ENCODE measurements at places on chromosomes 7 and 10. TPM values are rescaled to one million over a fixed set of nuclear protein-coding genes. Genes with fewer than 3 reads are reported as not detected.

The CYP3A5 gene
- not detected for total RNA-seq

The ARHGEF35 gene
- 2.6 TPM for total RNA-seq

The VAX1 gene
- total RNA-seq, result not detected

The HOXA5 gene
- not detected for total RNA-seq

The ANKRD30A gene
- not detected for total RNA-seq

The CYP3A4 gene
- not detected for total RNA-seq

The PON1 gene
- total RNA-seq, result 0.46 TPM

The VSTM4 gene
- 0.18 TPM for total RNA-seq

The SUN3 gene
- not detected for total RNA-seq

DNA sequence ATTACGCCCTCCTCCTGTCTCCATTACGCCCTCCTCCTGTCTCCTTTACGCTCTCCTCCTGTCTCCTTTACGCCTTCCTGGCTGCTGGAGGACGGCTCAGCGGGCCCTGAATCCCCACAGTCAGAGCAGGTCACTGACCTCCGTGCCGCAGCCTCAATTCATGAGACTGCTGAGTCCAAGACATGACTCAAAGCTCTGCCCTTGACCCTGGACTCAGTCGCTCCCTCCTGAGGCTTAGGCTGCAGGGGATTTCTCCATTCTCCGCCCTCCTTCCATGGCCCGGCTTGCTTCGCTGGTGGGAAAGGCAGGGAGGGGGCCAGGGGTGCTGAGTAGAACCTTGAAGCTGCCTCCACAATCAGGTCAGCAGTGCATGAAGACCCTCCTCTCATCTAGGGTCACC, 21.0 kb upstream of the FOXL3 start:
- no peak for DNase-seq

GRCh38 chr7:64494912-64495461, 67.9 kb downstream of the ZNF680 start:
- DNase-seq, result no peak

GRCh38 chr10:84012831-84013458, 126.4 kb upstream of the GHITM start:
- DNase-seq, result no peak

- no peak for DNase-seq
These were observed 49.3 kb upstream of the AFAP1L2 start for GRCh38 chr10:114453576-114453975.

GRCh38 chr7:95772298-95772770, at the start of gene DYNC1I1:
TSS of gene DYNC1I1 (plus strand) at chr7:95772554. CDS start at chr7:95804730, 32,176 bp downstream.
- peak; percentile 5 for DNase-seq

GRCh38 chr10:129442866-129443265, 24.2 kb upstream of the MGMT start:
- no peak for DNase-seq

DNA sequence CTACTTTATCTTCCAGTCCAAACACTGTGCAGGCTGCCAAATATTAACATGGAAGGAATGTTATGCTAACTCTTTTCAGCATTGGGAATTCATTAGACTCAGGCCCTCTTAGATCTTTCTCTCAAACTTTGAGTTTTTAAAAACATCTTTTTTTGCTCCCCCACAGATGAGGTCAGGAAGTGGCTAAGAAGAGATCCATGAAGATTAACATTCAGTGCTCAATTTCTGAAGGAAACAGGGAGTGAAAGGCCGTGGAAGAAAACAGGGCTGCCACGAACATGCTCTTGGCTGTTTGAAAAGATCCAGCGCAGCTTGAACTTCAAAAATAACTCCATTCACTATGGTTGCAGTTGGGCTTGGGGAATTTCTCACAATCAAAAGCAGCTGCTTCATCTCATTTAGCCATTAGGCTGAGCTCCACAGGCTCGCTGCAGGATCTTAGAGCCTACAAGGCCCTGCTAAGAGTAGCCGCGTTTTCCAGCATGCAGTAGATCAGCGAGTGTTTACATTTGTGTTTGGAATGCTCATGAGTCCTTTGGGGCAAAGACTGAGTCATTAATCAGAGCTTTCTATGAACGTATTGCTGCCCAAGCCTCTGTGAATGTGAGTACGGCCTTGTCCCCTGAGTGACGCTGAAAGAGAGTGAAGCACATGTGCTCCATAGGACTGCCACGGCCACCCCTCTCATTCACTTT, 41.2 kb upstream of the TNS3 start:
- DNase-seq, result no peak

GRCh38 chr10:46541017-46541661, 15.3 kb downstream of the GPRIN2 start:
- DNase-seq, result peak; percentile 4

- DNase-seq, result no peak
These were observed 1377.4 kb downstream of the XPNPEP1 start for GRCh38 chr10:108545921-108546320.

DNA sequence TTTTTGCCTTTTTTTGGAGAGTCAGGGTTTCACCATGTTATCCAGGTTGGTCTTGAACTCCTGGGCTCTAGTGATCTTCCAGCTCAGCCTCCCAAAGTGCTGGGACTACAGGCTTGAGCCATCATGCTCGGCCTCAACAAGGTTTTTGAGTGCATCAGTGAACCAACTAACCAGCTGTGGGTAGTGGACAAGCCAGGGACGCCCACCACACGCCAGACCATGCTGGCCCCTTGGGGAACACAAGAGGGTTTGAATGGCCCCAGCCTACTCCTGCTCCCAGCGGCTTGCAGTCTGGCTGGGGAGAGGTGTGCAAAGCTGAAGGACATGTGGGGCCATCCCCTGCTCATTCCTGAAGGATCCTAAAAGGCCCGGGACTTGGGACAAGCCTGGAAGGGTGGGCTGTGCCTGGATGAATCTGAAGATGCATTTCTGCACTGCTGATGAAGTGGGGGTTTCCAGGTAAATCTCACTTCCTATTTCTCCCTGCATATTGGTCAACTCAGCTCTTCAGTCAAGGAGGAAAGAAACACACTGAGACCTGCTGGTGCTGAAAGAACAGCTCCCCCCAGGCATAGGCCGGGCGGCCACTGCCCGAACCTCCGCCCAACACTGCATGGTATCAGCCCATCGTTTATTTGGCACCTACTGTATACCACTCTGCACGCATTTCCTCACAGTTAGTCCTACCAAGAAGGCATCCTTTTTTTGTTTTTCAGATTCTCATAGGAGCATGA, 6.9 kb downstream of the MMD2 start:
- DNase-seq, result no peak

GRCh38 chr7:27897441-27897847, 157.5 kb downstream of the TAX1BP1 start:
- DNase-seq, result no peak

DNA sequence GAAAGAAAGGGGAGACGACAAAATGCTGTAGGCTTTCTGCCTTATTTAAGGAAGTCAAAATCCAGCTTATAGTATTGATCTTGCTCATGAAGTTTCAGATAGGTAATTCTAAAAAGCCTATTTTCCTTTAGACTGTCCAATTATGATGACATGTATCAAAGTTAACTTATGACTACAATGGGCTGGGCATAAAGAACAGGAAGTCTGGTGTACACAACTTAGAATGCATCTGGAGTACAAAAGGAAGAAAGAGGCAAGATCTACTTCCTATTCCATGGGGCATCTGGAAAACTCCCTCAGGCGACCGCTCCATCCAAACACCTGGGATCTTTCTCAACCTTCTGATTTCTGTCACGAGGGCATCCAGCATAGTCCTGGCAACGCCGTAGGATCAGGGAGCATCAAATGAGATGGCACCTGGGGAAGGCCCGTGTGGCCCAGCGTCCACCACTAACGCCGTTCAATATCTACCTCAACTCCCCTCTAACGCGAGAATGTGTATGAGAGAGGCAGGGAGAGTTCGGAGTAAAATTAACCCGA, 512 bp downstream of the FAM24B start:
- no peak for DNase-seq

GRCh38 chr10:58017719-58018367, 249.9 kb downstream of the IPMK start:
- no peak for DNase-seq

- no peak for DNase-seq
These were observed 41.7 kb downstream of the AKR1E2 start for GRCh38 chr10:4867520-4868356.

GRCh38 chr7:148299350-148300276, 291.0 kb upstream of the C7orf33 start:
- DNase-seq, result no peak

GRCh38 chr7:4790516-4790991, 15.1 kb downstream of the AP5Z1 start:
- no peak for DNase-seq

DNA sequence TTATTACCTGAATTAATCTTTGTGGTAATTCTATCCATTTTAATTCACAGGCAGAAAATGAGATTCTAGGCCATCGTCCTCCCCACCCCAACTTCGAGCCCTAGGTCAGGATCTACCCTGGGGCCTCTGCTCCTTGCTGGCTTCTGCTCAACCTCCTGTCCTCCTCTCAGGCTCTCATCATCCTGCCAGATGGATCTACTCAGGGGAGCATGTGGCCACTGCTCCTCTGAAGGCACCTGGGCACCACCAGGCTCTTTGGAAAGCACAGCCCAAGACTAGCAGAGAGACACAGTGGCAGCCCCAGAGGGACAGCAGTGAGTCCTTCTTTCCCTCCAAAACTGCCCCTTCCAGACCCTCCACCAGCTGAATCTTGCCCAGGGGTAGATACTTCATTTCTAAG, 248.2 kb downstream of the TCERG1L start:
- no peak for DNase-seq

DNA sequence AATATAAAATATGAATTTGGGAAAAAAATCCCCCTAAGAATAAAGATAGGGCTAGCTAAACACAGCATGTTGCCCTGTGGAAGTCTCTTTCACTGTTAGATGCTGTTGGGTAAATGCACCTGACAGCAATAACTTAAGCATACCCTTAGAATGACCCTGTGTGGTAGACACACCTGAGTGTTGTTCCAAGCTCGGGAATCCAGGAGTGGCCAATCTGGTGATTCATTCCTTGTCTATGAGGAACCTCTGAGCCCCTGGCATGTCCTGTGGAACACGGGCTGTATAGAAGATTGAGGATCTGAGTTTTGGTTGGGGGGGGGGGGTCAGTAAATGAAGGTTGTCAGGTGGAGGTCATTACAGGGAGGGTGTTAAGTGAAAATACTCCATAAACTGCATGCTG, 730.0 kb upstream of the IGFBP3 start:
- no peak for DNase-seq

GRCh38 chr7:91135703-91136430, 128.4 kb upstream of the FZD1 start:
- DNase-seq, result no peak

- no peak for DNase-seq
These were observed 3.6 kb upstream of the RUNDC3B start for GRCh38 chr7:87624628-87625027.

- no peak for DNase-seq
These were observed 68.5 kb upstream of the ARID5B start for GRCh38 chr10:61832866-61833481.

DNA sequence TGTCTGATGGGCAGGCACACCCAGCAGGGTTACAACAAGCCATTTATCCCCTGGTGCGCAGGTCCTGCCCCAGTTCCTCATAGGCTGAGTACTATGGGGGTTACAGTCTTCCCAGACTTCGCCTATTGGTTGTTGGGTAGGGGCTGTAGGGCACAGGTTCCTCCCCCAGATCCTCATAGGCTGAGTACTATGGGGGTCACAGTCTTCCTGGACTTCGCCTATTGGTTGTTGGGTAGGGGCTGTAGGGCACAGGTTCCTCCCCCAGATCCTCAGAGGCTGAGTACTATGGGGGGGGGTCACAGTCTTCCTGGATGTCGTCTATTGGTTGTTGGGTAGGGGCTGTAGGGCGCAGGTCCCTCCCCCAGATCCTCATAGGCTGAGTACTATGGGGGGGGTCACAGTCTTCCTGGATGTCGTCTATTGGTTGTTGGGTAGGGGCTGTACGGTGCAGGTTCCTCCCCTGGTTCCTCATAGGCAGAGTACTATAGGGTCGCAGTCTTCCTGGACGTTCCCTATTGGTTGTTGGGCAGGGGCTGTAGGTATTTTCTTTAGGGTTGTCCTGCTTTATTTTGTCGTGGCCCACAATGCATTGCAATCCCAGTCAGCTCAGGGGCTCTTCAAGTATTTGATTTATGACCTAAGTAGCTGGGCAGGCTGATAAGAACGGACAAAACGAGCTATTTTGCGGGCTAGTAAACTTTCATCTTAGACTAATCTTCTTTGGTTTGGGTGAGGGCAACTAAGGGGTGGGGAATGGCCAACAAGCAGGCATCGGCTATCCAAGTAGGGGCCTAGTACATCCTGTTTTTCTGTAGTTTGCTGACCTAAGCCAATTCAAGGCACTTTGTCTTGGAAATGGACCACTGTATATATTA, 3.4 kb downstream of the LRRC27 start:
- no peak for DNase-seq

DNA sequence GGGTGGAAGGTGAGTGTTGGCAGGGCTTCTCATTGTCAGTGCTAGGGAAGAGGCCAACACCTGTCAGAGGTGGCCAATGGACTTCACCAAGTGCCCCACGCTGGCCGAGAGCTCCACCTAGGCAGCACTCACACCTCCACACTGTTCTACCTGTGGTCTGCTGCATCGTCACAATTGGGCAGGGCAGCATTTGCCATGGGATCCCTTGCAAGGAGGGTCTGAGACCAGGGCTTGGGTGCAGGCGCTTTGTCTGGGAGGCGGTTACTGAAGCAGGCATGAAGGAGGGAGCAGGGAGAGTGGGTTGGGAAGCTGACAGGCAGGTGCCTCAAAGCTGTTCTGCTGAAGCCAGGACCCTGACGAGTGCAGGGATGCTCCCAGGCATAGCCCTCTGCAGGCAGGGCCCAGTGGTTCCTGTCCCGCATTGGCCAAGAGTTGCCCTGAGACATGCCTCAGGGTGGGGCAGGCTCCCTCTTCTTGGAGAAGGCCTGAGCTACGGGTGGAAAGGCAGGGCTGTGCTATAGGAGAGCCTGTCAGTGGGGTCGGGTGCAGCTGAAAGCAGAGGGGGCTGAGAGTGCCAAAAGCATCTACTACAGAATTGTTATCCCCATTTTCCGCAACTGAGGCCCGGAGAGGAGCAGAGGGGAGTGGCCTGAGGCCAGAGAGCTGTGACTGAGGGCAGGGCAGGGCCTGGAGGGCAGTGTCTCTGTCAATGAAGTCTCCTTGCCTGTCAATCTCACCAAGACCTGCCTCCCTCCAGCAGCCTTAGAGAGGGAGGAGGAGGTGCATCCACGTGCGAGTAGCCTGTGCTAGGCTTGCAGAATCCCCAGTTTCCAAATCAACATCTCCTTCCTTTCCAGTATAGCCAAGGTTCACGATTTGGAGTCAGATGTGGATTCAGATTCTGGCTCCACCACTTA, 4.0 kb downstream of the RBP3 start:
- DNase-seq, result no peak

All from activated T-cell treated with anti-CD3 and anti-CD28 coated beads, Interleukin-2, amount 50 U/mL, for 4 hours (primary cell).